ENCODE measurements at places on chromosomes 12 and 14. TPM values are rescaled to one million over a fixed set of nuclear protein-coding genes. Genes with fewer than 3 reads are reported as not detected.

Gene SDS
- not detected for total RNA-seq

Gene RASSF9
- total RNA-seq: not detected

Gene MYO1A
- total RNA-seq: 1.4 TPM

Gene DERA
- total RNA-seq: 31.3 TPM

Gene SRRM4
- not detected for total RNA-seq

Gene CCND2
- 332 TPM for total RNA-seq

Gene FAM161B
- 1.9 TPM for total RNA-seq

Gene IFNG-AS1
- total RNA-seq: not detected

Gene RFX4
- total RNA-seq: not detected

Gene RAN
- 1,124 TPM for total RNA-seq

DNA sequence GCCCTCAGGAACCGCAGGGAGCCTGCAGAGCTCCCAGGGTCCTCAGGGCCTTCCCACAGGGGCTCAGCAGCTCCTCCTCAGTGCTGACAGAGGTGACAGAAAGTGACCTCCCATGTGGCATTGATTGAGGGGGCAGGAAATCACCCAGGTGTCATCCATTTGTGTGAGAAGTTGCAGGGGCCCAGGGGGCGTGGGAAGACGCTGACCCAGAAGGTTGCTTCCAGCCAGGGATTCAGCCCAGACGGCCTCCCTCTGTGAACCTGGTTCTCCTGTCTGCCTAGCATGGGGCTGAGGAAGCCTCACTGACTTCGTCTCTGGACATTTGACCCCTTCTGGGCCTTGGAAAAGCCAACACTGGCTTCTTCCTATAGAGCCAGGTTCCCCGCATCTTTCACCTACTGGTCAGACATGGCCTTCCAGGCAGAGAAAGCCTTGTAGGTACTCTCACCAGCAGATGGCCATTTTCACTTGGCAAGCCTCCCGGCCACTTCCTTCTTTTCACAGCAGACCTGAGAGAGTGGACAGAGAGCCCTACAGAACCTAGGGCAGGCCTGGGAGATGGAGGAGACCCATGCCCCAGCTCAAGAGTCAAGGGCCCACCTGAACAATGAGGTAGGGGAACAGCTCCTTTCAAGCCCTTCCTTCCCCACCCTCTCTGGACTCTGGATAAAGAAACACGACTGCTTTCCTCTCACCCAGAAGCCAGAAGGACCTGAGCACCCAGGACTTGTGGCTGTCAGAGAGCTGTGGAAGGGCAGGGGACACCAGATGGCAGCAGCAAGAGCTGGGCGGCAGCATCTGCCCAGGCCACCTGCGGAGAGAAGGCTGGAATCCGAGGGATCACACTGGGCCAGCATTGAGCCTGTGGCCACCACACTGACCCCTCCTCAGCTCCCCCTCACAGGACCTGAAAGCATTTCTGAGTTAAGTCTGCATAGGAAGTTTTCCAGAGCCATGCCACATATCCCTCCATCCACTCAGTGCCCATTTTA is 377.8 kb downstream of the DPF3 start:
- DNase-seq: no peak

DNA sequence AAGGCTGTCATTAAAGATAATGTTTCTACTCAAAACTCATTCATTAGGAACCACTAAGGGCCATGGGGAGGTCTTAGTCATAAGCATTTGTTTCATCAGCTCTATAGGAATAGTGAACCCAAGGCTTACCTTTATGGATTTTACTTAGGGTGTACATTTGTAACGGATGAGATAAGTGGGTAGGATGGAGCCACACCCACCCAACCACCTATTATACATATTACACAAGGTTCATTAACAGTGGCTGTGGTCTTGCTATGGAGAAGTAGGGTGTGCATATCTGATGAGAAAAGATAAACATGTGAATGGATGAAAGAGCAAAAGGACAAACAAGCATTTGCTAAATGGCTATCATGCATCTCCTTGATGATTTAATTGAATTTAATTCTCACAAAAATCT is 39.6 kb upstream of the ITPR2 start:
- DNase-seq: no peak

DNA sequence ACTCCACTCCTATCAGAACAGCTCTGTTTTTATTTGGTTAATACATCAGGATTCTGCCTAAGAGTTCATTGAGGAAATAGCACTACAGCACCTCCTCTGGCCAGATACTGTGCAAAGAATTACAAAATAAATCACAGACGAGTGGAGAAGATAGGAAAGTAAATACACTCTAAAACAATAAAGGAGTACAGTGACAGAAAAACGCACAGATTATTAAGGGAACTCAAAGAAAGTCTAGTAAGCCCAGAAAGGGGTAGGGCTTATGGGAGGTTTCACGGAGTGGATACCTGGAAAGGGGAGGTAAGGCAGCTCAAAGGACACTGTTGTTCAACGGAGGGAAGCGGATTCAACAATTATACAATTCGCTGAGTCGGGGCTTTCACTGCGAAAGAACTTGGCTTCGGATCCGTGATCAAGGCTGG is 5.5 kb downstream of the OR10AD1 start:
- peak; percentile 46 for DNase-seq

GRCh38 chr12:93698307-93699092 is 21.3 kb downstream of the CRADD start:
- no peak for DNase-seq

GRCh38 chr12:20142316-20142715 is 226.0 kb upstream of the PDE3A start:
- DNase-seq: no peak

GRCh38 chr12:87801860-87802720 is 227.1 kb downstream of the C12orf50 start:
- DNase-seq: no peak

DNA sequence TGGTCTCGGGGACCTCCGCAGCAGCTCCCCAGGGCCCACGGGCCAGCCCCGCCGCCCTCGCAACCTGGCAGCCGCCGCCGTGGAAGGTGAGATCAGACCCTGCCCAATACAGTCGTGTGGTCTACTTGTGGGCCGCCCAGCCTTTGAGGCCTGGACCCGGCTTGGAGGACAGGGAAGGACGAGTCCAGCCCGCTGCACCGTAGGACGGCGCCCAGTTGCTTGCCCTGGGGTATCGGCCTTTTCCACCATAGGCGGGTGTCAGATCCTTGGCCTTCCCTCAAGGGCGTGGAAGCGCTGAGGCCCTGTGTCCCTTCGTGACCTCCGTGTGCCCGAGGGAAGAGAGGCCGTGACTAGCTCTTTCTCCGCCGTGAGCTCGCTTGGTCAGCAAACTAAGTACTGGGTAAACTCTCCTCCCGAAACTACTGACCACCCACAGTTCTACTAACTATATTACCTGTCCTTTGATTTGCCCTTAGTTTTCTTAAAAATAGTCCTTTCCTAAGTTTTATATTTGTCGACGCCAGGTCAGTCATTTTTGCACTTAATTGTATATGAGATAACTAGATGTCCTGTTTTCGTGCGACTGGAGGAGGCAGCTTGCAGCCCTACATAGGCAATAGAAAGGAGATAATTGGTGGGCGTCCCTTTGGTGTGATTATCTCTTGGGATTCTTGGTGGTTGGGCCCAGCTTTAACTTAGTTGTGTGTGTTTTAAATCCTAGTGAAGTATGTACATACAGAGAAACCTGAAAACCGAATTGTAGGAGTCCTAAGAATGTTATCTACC is 757 bp downstream of the SLC25A3 start:
- DNase-seq: no peak

DNA sequence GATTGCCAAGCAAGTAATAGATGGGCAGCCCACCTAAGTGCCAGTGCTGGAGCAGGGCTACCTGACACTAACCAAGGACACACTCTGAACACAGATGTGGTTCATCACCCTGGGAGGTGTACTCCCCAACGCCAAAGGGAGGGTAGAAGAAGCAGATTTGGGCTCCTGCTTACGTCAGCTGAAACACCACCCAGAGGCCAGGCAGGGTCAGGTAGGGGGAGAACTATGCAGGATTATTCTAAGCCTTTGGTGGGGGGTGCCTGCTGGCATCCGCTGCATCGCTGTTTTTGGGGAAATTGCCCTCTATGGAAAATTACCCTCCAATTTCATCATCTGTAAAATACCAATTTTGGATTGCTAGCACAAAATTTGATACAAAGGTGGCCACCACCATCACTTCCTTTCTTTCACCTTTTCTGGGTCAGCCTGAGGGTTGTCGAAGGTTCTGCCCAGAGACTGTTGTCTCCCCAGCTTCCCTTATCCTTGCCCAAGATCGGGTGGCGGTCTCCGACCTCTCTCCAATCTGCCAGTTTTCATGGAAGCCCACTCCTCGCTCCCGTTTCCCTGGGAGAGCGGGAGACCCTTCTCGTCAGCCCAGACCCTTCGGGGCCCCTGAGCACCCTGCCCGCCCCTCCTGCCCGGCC is 535 bp downstream of the BIN2 start:
- DNase-seq: peak; percentile 73

DNA sequence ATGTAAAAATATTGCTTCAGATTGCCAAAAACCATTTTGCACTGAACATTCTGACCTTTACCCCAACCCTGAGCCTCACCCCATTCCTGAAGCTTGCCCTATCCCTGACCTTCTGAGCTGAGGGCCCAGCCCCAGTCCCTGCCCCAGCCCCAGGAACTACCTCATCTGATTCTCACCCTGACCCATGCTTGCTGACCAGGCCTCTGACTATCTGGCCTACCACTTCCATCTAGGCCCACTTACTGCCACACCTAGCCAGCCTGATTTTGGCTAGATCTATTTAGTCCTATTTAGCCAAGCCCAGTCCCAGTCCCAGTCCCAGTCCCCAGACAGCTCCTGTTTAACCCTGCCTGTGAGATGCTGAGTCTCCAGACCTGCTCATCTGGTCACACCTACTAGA is 33.6 kb downstream of the OR10P1 start:
- no peak for DNase-seq

GRCh38 chr14:99803106-99803775 is 10.0 kb downstream of the EML1 start:
- DNase-seq: no peak

- peak; percentile 81 for DNase-seq
These were observed 45.5 kb upstream of the FAR2 start for GRCh38 chr12:29103539-29103974.

DNA sequence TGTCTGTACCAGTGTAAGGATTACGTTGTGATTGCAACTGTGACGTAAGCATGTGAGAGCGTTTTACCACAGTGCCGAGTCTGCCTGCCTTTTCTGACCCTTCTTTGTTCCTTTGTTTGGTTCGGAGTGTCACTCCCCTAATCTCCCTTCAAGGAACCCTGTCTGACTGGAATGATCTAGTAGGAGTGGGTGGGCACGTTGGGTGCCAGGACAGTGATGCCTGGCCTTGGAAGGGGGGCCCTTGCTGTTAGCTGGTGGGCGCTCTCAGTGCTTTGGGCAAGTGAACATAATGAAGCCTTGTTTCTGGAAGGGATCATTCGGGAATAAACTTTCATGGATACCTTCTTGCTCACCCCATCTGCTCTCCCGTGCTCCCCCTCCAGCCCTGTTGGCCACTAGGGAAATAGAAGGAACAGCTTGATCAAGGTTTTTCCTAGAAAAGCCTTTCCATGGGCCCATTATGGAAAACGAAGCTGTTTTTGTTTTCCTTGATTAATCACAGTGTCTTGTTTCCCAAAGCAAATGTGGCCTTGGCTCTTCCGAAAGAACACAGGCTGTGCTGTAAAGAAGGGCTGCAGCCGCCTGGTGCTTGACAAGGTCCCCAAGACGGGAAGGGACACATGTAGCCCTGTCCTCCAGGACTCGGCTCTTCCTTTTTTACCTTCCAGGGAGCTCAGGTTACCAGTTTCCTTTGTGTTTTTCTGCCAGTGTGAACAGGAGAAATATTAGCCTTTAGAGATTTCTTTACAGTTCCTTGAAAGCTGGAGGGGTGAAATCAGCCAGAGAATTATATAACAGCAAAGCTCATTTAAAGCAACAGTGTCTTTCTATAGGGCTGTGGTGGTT is 215.5 kb downstream of the CRADD start:
- no peak for DNase-seq

- DNase-seq: no peak
These were observed 25.9 kb upstream of the COL2A1 start for GRCh38 chr12:48030173-48030650.

- DNase-seq: no peak
These were observed 173.1 kb upstream of the RTL1 start for GRCh38 chr14:101076451-101077198.

GRCh38 chr12:9947674-9948073 is 15.5 kb upstream of the CLEC2A start:
- DNase-seq: no peak

DNA sequence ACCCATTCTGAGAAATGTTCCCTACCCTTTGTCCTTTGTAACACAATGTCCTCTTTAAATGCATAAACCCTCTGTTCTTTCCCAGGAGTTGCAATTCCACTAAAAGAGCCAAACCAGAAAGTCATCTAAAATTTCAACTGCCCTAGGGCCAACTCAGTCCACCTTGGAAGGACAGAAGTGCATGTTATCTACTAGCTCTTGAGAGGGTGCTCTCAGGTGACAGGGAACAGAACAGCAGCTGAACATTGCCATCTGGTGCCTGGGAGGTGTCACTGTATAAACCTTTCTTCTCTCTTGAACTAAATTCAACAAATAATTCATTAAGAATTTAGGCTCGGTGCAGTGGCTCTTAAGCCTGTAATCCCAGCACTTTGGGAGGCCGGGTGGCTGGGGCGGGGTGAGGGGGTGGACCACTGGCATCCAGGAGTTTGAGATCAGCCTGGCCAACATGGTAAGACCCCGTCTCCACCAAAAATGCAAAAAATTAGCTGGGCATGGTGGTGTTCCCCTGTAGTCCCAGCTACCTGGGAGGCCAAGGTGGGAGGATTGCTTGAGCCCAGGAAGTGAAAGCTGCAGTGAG is 10.3 kb upstream of the FERMT2 start:
- DNase-seq: peak; percentile 54

DNA sequence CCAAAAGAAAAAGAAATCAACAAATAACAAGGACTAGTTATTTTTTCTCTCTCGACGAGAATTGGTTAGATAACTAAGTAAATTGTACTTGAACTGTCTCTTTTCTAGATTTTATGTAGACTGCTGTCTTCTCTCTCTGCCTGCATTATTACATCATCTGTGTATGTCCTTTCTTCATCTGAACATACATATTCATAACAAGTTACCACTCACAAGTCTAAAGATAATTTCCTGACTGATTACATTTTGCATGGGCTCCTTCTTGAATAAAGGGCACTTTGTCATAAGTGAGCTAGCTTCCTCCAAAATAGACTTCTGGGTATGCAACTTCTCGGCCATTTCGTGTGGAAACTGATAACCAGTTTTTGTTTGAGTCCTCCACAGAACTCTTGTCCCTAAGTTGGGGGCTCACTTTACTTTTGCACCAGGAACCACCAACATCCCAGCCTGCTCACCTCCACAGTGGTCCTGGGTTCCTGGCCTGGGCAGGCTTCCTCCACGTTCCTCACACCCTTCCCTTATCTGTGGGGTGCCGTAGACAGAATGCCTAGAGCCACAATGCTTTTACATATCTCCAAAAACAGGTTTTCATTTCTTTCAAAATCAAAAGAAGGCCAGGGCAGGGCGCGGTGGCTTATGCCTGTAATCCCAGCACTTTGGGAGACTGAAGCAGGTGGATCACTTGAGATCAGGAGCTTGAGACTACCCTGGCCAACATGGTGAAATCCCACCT is 6.2 kb upstream of the DDX47 start:
- no peak for DNase-seq

- DNase-seq: no peak
These were observed 35.6 kb downstream of the AACS start for GRCh38 chr12:125100551-125101434.

GRCh38 chr14:102893452-102893851 is 29.0 kb upstream of the AMN start:
- no peak for DNase-seq

GRCh38 chr12:52212701-52213563 is 20.1 kb upstream of the KRT7 start:
- no peak for DNase-seq

GRCh38 chr12:70722584-70723343 is 85.5 kb upstream of the PTPRB start:
- peak; percentile 72 for DNase-seq

Data from activated CD4-positive, alpha-beta T cell treated with anti-CD3 and anti-CD28 coated beads, Interleukin-2, amount 10 ng/mL, durations not matched to agents 7 days and 5 days (primary cell).